ENCODE measurements at places on chromosomes 4 and X. TPM values are rescaled to one million over a fixed set of nuclear protein-coding genes. Genes with fewer than 3 reads are reported as not detected.

The SORBS2 gene
- 30.4 TPM for total RNA-seq

The GYPB gene
- not detected for total RNA-seq

The ANOS1 gene
- total RNA-seq = 0.97 TPM

The RBMXL3 gene
- not detected for total RNA-seq

The PDGFC gene
- total RNA-seq = 16.0 TPM

The PCDH18 gene
- 9.7 TPM for total RNA-seq

The BEX5 gene
- 6.5 TPM for total RNA-seq

The SULT1B1 gene
- total RNA-seq = 59.4 TPM
